CD4-positive, alpha-beta T cell treated with Interleukin-6 at 100 ng/mL for 8 hours (primary cell): ENCODE measurements at places on chromosomes 1 and 21.

- no peak for DNase-seq
Measured at GRCh38 chr1:96525657-96526557, 195.7 kb upstream of the PTBP2 start.

DNA sequence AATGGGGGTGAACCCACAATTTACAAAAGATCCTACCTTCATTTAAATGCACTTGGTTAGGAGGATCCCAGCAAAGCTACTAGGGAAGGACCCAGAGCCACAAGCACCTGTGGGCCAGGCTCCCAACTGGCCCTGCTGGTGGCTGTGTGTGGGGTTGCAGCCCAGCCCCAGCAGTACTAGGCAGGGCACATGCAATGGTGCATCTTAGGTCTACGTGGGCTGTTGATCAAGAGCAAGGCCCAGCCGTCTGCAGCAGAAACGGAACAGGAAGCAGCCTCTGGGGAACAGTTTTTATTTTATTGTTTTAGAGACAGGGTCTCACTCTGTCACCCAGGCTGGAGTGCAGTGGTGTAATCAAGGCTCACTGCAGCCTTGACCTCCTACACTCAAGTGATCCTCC is 134.1 kb upstream of the RAB4A start:
- no peak for DNase-seq

- no peak for DNase-seq
Measured at GRCh38 chr1:24954631-24955030, 24.6 kb upstream of the RUNX3 start.

- DNase-seq = no peak
Measured at GRCh38 chr1:178910023-178910422, 39.1 kb upstream of the ANGPTL1 start.

GRCh38 chr1:20491866-20492265 is 5.9 kb upstream of the CAMK2N1 start:
- DNase-seq = no peak

DNA sequence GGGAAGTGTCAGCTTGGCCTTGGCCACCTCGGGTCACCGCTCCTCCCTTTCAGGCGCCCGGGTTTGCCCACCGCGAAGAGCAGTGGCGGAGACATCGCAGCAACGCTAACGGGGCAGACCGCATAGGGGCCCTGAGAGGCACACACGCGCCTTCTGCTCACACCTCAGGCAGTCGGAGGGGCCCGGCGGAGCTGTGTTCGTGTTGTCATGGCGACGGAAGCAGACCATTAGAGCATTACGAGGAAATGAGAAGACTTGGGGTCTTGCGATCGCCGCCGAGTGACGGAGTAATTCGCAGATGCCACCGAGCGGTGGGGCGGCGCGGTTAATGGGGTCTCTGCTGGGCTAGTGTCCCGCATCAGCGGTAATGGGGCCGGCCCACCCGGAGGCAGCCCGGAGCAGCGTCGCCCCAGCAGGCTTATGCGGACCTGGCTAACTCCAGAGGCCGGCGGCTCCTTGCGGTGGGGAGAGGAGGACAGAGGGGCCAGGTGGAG is 144.1 kb downstream of the TNR start:
- no peak for DNase-seq

GRCh38 chr21:14533499-14534428 is 12.4 kb downstream of the SAMSN1 start:
- peak; percentile 64 for DNase-seq

- DNase-seq = no peak
Measured at GRCh38 chr1:224755586-224755985, 139.5 kb downstream of the CNIH3 start.

GRCh38 chr1:157086299-157086698 is 13.3 kb downstream of the ETV3L start:
- no peak for DNase-seq

DNA sequence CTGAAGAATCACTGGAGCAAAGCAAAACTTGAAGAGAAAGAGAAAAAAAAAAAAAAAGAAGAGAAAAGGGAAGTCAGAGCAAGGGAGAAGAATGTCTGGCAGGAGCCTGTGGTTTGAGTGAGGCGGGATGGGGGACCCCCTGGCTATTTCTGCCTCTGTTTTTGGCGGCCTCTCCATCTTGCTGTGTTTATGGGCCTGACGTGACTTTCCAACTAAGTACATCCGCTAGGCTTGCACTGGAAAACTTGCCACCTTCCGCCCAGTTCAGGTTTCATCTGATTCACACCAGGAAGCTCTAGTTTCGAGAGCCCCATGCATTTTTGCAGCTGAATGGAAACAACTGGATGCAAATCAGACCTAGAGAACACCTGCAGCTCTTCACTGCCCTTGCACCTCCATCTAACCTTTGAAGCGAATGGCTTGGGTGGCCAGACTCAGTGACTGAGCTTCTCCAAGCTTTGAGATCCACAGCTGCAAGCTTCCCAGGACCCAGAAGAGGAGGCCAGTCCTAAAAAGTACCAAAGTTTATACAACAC is 28.0 kb downstream of the TBX15 start:
- DNase-seq = no peak

- DNase-seq = no peak
Measured at GRCh38 chr1:154590756-154591155, 17.2 kb downstream of the ADAR start.

- no peak for DNase-seq
Measured at GRCh38 chr21:39947031-39947430, 79.8 kb downstream of the PCP4 start.

GRCh38 chr1:16630661-16631247 is 17.4 kb upstream of the NBPF1 start:
- no peak for DNase-seq

DNA sequence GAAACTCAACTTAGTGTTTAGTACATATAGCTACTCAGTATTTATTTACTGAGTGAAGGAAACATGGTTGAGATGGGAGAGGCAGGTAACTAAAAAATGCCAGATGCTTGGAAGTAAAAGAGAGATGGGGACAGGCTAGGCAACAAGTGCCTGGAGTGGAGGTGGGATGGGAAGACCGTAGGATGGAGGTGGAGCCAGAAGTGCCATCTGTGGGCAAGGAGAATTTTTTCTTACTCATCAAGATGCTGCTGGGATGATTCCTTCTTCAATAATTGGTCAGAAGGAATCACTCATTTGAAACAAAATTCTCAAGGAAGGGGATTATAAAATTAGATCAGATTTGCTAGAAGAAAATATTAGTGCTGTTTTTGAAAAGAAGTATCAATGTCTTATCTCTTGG is 72.9 kb downstream of the IFI44 start:
- DNase-seq = no peak

GRCh38 chr1:39392851-39393573 is 98.4 kb upstream of the BMP8A start:
- DNase-seq = no peak

DNA sequence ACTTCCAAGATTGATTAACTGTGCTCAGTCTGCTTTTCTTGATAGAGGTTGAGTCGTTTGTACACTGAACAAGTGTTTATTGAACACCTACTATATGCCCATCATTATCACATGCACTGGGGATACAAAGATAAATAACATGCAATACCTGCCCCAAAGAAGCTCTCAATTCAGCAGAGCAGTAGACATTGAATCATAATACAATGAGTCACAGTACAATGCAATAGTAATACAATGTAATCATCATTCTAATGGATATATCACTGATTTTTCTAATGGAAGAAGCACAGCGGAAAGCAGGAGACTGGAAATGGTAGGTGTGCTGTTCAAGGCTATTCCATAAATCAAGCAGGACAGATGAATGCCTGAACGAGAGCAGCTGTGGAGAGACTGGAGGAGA is 3.7 kb upstream of the SEC16B start:
- DNase-seq = no peak

DNA sequence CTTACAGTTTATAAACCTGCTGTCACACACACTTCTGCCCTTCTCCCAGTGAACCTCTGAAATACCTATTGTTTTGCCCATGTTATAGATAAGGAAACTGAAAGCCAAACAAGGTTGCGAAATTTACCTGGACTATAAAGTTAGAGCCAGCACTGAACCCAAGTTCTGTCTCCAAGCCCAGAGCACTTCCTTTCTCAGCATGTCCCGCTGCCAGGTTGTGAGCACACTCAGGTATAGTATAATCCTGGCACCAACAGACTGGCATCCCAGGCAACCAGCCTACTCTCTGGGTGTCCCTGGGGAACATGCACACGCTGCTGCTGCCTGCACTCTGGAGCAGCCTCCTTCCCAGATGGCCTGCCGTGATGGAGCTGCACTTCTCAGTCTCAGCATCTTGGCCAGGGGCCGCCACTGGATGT is 45.1 kb downstream of the PGBD5 start:
- DNase-seq = no peak

DNA sequence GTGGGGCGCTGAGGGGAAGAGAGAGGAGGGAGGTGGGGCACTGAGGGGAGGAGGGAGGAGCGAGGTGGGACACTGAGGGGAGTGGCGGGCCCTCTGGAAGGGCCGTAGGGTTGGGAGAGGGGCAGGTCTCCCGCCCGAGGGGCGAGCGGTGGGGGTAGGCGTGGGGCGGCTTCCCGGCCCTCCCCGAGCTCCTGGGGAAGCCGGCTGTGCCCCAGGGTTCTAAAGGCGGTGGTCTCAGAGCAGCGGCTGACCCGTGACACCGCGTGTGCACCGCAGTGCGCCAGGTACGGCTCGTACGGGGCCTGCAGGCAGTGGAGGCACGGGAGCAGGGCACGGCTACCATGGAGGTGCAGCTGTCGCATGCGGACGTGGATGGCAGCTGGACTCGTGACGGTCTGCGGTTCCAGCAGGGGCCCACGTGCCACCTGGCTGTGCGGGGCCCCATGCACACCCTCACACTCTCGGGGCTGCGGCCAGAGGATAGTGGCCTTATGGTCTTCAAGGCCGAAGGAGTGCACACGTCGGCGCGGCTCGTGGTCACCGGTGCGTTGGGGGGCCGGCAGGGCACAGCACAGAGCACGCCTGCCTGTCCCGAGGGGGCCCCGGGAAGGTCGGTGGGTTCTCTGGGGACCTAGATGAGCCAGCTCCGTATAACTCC is 68.5 kb downstream of the OBSCN start:
- no peak for DNase-seq

GRCh38 chr1:2984399-2985061 is 36.7 kb upstream of the ACTRT2 start:
- DNase-seq = no peak

GRCh38 chr1:115246526-115246925 is 91.5 kb downstream of the NGF start:
- DNase-seq = no peak

DNA sequence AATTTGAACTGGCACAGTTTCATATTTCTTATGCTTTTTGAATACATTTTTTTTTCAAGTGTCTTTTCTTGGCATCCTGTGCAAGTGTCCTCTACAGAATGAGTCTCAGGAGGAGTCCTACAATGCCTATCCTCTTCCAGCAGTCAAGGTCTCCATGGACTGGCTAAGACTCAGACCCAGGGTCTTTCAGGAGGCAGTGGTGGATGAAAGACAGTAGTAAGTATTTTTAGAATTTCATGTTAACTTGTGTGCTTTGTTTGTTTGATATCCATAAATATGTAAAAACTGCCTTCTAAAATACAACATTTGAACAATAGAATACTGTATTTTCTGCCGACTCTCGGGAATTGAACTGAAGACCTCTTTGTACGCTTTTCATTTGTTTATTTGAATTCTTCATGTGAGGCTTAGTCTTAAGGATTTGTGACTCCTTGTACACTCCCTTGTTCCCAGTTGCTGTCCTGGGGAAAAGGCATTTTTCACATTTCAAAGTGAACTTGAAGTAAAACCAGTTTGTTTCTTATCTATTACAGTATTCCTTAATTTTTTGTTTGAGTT is 56.6 kb downstream of the NCF2 start:
- DNase-seq = no peak

- DNase-seq = no peak
Measured at GRCh38 chr1:64050601-64051000, 152.8 kb upstream of the UBE2U start.

DNA sequence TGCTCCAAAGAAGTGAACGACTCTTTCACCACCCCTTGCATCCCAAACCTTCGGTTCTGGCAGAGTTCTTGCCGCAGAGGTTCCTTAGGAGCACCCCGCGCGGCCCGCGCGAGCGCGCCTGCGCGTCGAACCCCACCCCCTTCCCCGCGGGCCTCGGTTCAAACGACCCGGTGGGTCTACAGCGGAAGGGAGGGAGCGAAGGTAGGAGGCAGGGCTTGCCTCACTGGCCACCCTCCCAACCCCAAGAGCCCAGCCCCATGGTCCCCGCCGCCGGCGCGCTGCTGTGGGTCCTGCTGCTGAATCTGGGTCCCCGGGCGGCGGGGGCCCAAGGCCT is at the start of gene C1orf56:
TSS of gene C1orf56 (plus strand) at position 161 of the 334 bp plus-strand sequence. CDS start at position 258, 97 bp downstream.
- DNase-seq = peak; percentile 54

GRCh38 chr1:3042481-3042880 is 21.2 kb downstream of the ACTRT2 start:
- DNase-seq = no peak

DNA sequence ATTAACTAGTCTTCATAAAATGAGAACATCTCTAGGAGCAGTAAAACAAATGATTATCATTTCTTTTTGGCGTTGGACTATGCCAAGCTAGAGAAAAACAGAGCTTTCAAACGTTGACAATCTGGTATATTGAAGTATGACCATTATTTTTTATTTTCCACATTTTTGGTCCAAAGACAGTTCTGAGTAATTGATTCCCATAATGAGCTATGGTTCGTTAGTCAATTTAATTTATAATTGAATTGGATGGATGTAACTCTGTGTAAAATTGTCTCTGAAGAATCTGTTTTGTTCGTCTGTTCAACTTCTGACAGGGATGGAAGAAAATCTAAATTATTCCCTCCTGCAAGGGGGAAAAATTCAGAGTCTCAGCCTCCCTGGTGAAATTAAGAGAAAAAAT is 234.5 kb downstream of the LMO4 start:
- no peak for DNase-seq

- DNase-seq = no peak
Measured at GRCh38 chr1:3899754-3900149, 320 bp downstream of the C1orf174 start.

GRCh38 chr1:182397653-182398393 is 2.6 kb downstream of the TEDDM1 start:
- no peak for DNase-seq

GRCh38 chr1:229199261-229200243 is 71.4 kb upstream of the RAB4A start:
- peak; percentile 14 for DNase-seq
